ENCODE measurements at places on chromosomes 12 and 14. TPM values are rescaled to one million over a fixed set of nuclear protein-coding genes. Genes with fewer than 3 reads are reported as not detected.

VDR gene
- total RNA-seq, result 5.0 TPM

GRCh38 chr12:105955976-105956375, 182.8 kb downstream of the NUAK1 start:
- DNase-seq, result no peak

GRCh38 chr14:83312511-83312910, 1778.9 kb upstream of the SEL1L start:
- DNase-seq, result no peak

- no peak for DNase-seq
Measured at GRCh38 chr12:124716208-124717130, 147.2 kb downstream of the SCARB1 start.

GRCh38 chr12:52395761-52396434, 10.2 kb downstream of the KRT82 start:
- peak; percentile 8 for DNase-seq

- no peak for DNase-seq
Measured at GRCh38 chr12:109521831-109522230, 44.4 kb downstream of the UBE3B start.

All from fibroblast of the aortic adventitia (primary cell).